Stimulated activated CD8-positive, alpha-beta memory T cell treated with anti-CD3 and anti-CD28 coated beads, Interleukin-12 subunit alpha, Interleukin-12 subunit beta, amount 100 ng/mL, for 4 hours (primary cell): ENCODE measurements at places on chromosomes 7 and 10.
A peak's percentile ranks its signal among the peaks of the same experiment; 100 is the strongest.

DNA sequence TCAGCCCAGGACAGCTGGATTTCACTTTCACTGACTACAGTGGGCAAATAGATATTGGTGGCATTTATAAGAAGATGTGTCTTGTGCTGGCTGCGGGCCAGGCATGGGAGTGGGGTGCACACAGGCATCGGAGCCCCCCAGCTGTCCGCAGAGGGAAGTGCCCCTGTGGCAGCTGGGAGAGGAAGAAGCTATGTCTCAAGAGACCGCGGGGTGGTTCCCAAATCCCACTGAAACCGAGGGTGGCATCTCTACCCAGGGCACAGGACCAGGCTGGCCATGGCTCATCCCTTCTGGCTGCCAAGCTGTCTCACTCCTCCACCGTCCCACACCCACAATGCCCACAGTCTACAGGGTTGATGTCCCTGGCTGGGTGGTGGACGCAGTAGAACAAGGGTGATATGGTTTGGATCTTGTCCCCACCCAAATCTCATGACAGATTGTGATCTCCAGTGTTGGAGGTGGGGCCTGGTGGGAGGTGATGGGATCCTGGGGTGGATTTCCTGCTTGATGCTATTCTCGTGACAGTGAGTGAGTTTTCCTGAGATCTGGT is 94.8 kb downstream of the TCERG1L start:
- DNase-seq, result no peak

DNA sequence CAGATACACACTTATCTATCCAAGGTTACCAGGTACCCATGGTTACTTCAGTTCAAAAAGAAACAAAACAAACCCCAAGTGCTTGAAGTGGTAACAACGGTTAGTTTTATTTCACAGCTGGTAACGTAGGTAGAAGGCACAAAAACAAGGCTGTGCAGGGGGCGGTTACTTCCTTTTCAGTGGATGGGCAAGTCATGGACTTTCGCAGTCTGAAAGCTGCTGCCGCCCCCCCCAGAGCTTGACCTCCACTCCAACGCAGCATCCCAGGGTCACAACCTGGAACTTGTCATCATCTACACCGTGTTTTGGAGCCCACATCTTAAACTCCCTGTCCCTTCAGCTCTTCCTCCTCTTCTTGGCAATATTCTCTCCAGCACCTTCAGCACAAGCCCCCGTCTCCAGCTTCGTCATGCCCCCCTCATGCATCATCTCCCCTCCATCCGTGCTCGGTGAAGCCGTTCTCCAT is 181.2 kb upstream of the ITGB1 start:
- peak; percentile 25 for DNase-seq

DNA sequence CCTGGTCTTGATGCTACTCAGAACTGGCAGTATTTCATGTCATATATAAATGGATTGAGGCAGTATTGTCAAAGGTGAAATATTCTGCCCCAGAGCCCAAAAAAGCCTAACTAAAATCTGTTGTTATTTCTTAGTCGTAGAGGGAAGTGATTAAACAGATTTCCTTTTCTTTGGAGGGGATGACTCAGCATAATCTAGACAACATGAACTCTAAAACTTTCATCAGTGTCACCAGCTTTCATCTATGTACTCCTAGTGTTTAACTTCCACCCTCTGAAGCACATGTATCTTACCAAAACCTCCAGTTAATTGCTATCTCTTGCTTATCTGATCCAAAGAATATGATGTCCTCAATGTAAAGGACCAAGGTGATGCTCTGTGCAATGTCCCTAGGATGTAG is 97.1 kb upstream of the ARID5B start:
- no peak for DNase-seq

- no peak for DNase-seq
Observed at GRCh38 chr7:44077681-44078091, 4.6 kb downstream of the POLM start.

DNA sequence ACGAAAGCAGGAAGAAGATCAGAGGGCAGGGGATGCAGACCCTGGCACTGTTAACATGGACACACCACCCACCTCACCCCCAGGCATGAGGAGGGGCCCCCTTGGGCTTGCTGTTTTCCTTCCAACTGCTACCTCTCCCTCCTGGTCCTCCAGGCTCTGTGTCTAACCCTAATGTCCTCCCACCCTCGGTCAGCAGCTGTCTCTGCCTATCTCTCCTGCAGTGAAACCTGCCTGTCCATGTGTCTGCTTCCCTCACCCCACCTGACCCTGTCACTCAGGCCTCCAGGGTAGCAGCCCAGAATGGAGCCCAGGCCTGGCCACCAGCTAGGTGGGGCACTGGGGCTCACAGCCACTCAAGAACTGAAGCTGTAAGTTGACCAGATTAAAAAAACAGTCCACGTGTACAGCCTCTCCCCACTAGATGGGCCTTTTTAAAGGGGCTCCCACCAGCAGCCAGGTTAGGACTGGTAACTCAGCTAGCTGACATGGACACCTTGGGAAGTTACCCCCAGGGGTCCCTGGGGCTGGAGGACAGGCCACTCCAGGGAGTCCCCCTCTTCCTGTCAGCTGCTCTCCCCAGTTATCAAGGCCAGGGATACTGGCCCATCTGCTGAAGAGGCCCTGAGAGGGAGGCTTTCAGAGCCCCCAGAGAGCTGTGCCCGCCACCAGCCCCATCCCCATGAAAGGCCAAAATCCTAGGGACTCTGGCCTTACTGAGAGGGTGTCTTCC is 1.5 kb downstream of the SMARCD3 start:
- DNase-seq, result no peak

DNA sequence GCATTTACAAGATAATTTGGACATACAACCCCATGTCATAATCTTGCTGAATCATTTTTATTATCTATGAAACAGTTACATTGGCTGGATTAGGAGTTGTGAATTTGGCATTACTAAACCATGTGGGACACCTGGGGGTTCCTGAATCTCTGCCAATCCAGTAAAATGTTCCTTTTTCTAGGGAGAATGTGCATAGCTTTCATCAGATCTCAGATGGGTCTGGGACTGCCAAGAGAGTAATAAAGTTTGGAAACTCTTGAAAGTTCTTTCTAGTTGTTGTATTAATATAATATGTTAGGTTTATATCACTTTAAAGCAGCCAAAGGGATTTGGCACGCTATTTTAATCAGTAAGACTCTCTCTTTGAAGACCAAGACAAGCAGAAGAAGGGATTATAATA is 62.7 kb downstream of the SEMA3E start:
- no peak for DNase-seq

GRCh38 chr10:1529806-1530413 is 207.4 kb downstream of the ADARB2 start:
- no peak for DNase-seq

- DNase-seq, result no peak
Observed at GRCh38 chr7:47586925-47587324, 5.0 kb upstream of the TNS3 start.

- no peak for DNase-seq
Observed at GRCh38 chr7:91941450-91941849, 788 bp downstream of the AKAP9 start.

DNA sequence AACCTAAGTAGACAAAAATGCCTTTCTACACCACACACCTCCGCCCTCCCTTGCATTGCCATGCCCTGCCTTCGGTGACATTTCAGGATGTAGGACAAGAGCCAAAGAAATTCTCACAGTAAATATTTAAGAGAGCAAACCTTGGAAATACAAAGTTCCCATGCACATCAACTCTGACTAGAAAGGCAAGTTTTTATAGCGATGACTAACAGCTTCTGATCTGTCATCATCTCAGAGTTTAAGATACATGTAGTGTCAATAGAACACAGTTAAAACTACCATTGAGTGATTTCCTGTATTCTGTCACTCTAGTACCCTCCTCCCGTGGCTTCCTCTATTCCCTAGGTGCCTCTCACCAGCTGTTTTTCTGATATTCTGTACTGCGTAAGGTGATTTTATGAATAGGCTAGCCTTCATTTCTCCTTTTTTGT is 20.7 kb downstream of the SLC16A9 start:
- no peak for DNase-seq

- no peak for DNase-seq
Observed at GRCh38 chr10:60901561-60902235, 42.3 kb downstream of the RHOBTB1 start.

GRCh38 chr7:90621747-90622140 is 25.6 kb downstream of the CDK14 start:
- DNase-seq, result no peak

DNA sequence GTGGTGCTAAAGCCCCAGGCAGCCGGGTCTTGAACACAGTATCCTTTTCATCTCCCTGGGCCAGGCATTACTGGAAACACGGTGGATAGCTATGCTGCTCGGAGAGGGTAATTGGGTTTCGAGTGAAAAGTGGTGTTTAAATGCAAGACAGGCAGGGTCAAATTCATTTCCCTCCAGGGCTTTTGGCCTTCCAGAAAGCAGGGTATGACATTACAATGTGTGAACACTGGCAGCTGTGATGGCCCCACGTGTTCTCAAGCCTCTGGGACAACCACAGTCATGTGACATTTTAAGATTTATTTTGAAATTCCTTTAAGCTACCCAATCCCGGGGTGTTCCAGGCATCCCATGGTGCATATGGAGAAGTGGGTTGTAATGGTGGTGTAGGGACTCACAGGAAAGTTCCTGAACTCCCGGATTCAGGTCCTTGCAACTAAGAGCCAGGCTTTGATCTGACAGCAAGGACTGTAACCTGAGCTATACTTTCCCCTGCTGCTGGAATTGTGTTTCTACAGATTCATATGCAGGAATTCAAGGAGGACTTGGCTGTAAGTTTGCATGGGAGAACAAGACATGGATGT is 46.8 kb downstream of the INSYN2A start:
- DNase-seq, result no peak

- no peak for DNase-seq
Observed at GRCh38 chr10:3665316-3665908, 119.6 kb downstream of the KLF6 start.

DNA sequence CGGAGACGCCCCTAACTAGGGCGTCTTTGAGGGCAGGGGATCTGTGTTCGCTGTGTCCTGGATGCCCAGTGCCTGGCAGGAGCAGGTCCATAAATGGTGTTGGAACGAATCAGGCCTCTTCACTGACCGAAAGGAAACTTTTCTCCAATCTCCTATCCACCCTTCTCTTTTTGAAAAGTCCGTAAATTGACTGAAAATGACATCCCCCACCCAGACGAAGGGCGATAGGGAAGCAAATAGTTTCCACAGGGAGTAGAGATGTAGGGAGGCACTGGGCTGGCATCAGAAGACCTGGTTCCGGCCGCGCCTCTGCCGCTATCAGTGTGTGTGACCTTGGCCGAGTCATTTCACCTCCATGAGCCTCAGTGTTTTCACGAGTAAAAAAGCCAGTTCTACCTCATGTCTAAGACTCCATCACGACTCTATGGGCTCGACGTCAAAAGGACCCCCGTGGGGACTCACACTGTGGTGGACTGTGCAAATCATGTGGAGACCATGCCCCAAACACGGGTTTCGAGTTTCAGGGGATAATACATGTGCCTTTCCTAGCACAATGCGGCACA is 497 bp upstream of the RAB11FIP2 start:
- DNase-seq, result no peak

DNA sequence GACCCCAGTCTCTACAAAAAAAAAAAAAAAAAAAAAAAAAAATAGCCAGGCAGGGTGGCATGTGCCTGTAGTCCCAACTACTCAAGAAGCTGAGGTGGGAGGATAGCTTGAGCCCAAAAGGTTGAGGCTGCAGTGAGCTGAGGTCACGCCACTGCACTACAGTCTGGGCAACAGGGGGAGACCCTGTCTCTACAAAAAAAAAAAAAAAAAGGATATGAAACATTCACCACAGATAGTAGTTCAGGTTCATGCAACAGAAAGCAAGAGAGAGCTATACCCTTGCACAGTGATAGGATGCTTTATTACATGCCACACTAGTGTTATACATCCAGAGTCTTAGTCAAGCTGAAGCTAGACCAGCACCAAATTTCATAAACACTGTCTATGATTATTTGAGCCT is 148.4 kb upstream of the KAT6B start:
- no peak for DNase-seq

GRCh38 chr10:36761121-36761520 is 364.3 kb upstream of the ANKRD30A start:
- no peak for DNase-seq
